ENCODE measurements at places on chromosomes 4 and X. TPM values are rescaled to one million over a fixed set of nuclear protein-coding genes. Genes with fewer than 3 reads are reported as not detected.

The VBP1 gene
- 54.8 TPM for total RNA-seq

- H3K27ac ChIP-seq, result peak overlapping the region; percentile 16
- H3K4me1 ChIP-seq, result peaks cover 24% of the 10 kb centered on the region
- no peak overlapping the region for H3K4me3 ChIP-seq
- H3K27me3 ChIP-seq, result no peaks in the 10 kb centered on the region
- H3K36me3 ChIP-seq, result no peaks in the 10 kb centered on the region
Measured at GRCh38 chr4:152581536-152582160, 45.8 kb upstream of the FBXW7 start.

- H3K27me3 ChIP-seq, result no peaks in the 10 kb centered on the region
- H3K27ac ChIP-seq, result no peak overlapping the region
- no peak overlapping the region for H3K4me3 ChIP-seq
- no peak for DNase-seq
- H3K36me3 ChIP-seq, result no peaks in the 10 kb centered on the region
Measured at GRCh38 chrX:67290489-67291220, 253.2 kb upstream of the AR start.

The SPATA18 gene
- not detected for total RNA-seq

The PASD1 gene
- total RNA-seq, result not detected

The CFAP299 gene
- not detected for total RNA-seq

The VGLL1 gene
- 49.5 TPM for total RNA-seq

The FGB gene
- 29.4 TPM for total RNA-seq

The OFD1 gene
- 34.0 TPM for total RNA-seq

DNA sequence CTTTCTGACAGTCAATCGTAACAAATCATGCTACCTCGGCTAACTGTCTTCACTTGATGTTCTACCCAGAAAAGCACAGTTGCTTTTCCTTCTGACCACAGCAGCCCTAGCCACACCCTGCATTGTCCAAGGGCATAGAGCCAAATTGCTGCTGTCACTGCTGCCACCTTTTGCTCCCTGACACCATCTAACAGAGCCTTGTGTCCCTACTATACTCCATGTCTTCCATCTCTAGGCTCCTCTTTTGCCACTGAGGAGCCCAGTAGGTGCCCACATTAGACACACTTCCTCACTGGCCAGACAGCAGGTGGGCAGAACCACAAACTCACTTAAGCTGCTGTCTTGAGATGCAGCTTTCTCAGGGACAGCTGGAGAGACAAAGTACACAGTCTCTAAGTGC is 91.4 kb downstream of the ANXA3 start:
- no peak for DNase-seq
- H3K27me3 ChIP-seq, result no peaks in the 10 kb centered on the region
- peaks cover 7% of the 10 kb centered on the region for H3K4me1 ChIP-seq
- H3K27ac ChIP-seq, result no peak overlapping the region
- no peaks in the 10 kb centered on the region for H3K36me3 ChIP-seq
- H3K4me3 ChIP-seq, result no peak overlapping the region

GRCh38 chr4:165879641-165880040 is 6.6 kb downstream of the TLL1 start:
- H3K36me3 ChIP-seq, result no peaks in the 10 kb centered on the region
- no peak overlapping the region for H3K27ac ChIP-seq
- H3K4me1 ChIP-seq, result peaks cover 7% of the 10 kb centered on the region
- DNase-seq, result no peak
- no peak overlapping the region for H3K4me3 ChIP-seq

DNA sequence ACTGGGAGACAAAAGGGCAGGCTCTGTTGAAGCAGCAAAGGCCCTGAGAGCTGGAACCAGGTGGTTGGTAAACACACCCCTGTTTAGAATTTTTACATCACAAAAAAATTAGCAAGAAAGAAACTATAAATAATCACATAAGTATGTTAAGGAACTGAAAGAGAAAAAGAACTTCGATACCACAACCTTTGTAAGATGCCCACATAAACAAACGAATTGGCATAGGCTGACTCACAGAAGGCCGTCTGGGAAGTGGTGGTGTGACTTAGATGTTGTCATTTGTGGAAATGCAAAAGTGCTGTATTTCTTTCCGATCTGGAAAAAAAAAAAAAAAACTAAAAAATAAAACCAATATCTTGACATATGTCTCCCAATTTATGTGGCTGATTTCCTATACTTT is 235.1 kb downstream of the USP46 start:
- H3K4me3 ChIP-seq, result no peak overlapping the region
- H3K36me3 ChIP-seq, result no peaks in the 10 kb centered on the region
- no peaks in the 10 kb centered on the region for H3K4me1 ChIP-seq
- no peaks in the 10 kb centered on the region for H3K27me3 ChIP-seq

The GPC3 gene
- 266 TPM for total RNA-seq

DNA sequence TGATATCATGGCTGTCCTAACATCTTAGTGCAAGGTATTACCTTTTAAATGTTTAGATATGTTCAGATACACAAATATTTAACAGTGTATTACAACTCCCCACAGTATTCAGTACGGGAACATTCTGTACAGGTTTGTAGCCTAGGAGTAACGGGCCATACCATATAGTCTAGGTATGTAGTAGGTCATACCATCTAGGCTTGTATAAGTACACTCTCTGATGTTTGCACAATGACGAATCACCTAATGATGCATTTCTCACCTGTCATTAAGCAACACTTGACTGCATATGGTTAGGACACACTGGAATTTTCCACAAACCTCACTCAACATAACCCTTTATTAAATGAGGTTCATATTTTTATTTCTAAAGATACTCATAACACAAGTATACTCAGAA is 67.7 kb downstream of the THOC2 start:
- no peak overlapping the region for H3K4me3 ChIP-seq
- H3K36me3 ChIP-seq, result no peaks in the 10 kb centered on the region
- no peak for DNase-seq

The ODAPH gene
- not detected for total RNA-seq

The TBC1D8B gene
- total RNA-seq, result 7.4 TPM

The P2RY8 gene
- total RNA-seq, result not detected

- no peak for DNase-seq
- no peaks in the 10 kb centered on the region for H3K36me3 ChIP-seq
- H3K27ac ChIP-seq, result no peak overlapping the region
- no peak overlapping the region for H3K4me3 ChIP-seq
- H3K4me1 ChIP-seq, result no peaks in the 10 kb centered on the region
Measured at GRCh38 chr4:145840162-145840768, 98.4 kb downstream of the ZNF827 start.

- peak overlapping the region; percentile 51 for H3K4me3 ChIP-seq
- H3K27ac ChIP-seq, result peak overlapping the region; percentile 99
- H3K27me3 ChIP-seq, result no peaks in the 10 kb centered on the region
- H3K36me3 ChIP-seq, result no peaks in the 10 kb centered on the region
- DNase-seq, result no peak
Measured at GRCh38 chr4:83011689-83012199, 1.1 kb upstream of the LIN54 start.

The SLC9B2 gene
- 22.1 TPM for total RNA-seq

The CT45A1 gene
- total RNA-seq, result not detected
